HT-29 (cell line): ENCODE measurements at places on chromosomes 2 and 18. TPM values are rescaled to one million over a fixed set of nuclear protein-coding genes. Genes with fewer than 3 reads are reported as not detected.

- no peak for DNase-seq
These were observed 62.5 kb upstream of the ACVR2A start for GRCh38 chr2:147782141-147782930.

GRCh38 chr2:8583400-8584173, 98.3 kb upstream of the ID2 start:
- peak; percentile 95 for DNase-seq

GRCh38 chr2:70201225-70201768, 10.5 kb upstream of the C2orf42 start:
- DNase-seq: no peak

Gene MBD1
- total RNA-seq: 47.4 and 50.5 TPM in 2 replicates
